Stimulated activated CD4-positive, alpha-beta T cell treated with anti-CD3 and anti-CD28 coated beads, Interleukin-2, amount 100 ng/mL, for 24 hours (primary cell): ENCODE measurements at places on chromosomes 2 and 18.

GRCh38 chr2:232058931-232059330 lies 97.4 kb downstream of the DIS3L2 start:
- no peak for DNase-seq

DNA sequence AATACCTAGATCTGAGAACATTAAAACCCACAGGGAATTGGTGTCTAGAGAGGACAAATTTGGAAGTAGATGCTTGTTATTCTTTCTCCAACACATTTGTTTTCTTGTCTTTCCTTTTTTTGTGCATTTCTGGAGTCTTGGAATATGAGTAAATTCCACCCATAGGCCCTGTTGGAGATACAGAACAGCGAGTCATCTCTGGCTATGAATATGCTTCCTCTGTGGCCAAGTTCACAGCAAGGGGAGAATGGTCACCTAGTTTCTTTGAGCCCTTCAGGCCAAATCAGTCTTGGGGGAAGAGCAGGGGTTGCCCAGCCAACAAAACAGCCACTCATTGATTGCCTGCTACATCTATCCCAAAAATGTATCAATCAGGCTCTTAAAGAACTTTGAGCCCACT lies 31.3 kb downstream of the SP140L start:
- no peak for DNase-seq

DNA sequence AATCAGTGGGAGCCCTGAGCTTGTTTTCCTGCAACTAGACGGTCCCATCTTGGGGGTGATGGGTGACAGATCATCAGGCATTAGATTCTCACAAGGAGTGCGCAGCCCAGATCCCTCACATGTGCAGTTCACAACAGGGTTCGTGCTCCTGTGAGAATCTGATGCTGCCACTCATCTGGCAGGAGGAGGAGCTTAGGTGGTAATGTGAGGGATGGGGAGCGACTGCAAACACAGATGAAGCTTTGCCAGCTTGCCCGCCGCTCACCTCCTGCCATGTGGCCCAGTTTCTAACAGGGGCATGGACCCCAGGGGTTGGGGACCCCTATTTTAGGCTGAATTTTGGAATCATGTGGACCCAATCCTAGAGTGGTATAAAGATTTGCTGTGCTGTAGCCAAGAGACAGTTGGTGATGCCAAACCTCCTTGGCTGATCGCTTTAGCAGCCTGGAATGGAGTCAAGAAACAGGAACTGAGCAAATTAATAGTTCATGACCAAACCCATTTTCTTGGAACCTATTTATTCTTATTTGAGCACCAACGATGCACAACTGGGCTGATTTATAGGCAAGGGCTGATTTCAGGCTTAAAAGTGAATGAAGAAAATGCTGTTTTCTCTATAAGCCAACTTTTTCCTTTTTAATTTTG lies 25.7 kb downstream of the LPIN1 start:
- no peak for DNase-seq

- no peak for DNase-seq
Observed at GRCh38 chr2:224023188-224023587, 15.9 kb downstream of the SERPINE2 start.

- no peak for DNase-seq
Observed at GRCh38 chr2:84857566-84857965, 23.3 kb downstream of the TRABD2A start.

GRCh38 chr2:31032475-31032874 lies 105.8 kb downstream of the GALNT14 start:
- no peak for DNase-seq

GRCh38 chr18:44051026-44051425 lies 629.7 kb upstream of the SETBP1 start:
- no peak for DNase-seq

DNA sequence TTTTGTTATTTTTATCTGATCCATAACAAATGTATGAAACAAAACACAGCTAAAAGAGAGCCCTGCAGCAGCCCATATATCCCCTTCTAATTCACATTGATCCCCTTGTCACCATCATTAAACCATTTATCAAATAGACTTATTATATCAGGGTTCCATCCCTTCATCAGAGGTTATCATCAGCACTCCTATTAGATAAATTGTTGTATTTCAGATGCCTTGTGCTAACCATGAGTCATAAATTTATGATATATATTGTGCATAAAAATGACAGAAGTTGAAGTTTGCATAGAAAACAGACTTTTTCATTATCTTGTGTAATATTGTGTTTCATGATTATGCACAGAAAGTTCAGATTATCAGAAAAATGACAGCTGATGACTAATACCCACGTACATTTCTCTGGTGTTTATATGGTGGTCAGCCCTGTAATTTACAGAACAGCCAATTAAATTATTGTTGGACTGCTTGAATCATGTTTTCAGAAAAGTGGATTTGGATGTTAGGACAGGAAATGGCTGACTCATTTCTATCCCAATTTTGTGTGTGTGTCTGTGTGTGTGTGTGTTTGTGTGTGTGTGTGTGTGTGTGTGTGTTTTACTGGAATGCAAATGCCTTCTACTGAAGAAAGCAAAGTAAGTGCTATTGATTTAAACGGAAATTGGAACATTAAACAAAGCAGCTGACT lies 80.9 kb downstream of the PPP1R1C start:
- DNase-seq: no peak

GRCh38 chr2:12119841-12120240 lies 373.4 kb downstream of the LPIN1 start:
- no peak for DNase-seq

- no peak for DNase-seq
Observed at GRCh38 chr2:125169022-125169763, 1144.1 kb downstream of the CNTNAP5 start.

DNA sequence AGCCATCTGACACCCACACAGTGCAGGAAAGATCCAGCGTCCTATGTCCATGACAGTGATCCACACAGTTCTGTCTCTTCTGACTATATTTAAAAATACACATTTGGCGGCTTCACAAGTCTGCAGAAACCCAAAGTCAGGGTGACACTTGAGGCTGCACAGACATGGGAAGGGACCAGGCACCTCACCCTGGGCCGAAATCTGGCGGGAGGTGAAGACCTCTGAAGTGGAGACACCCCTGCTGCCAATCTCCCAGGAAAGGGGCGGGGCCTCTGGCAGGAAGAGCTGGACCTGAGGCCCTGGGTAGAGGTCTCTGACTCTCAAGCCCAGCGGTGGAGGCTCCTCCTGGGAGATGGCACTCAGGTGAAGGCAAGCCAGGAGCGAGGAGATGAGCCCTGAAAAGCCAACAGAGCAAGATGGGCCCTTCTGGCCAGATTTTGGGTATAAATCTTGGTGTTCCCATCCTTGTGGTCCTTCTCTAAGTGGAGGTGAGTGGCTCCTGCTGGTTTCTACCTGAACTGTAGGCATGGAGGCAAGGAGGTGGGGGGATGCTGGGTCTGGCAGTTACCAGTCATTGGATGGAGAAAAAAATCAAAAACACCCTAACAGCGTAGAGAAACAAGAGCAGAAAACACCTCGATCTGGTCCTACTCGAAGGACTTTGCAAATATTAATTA lies 248.4 kb downstream of the HDAC4 start:
- no peak for DNase-seq

DNA sequence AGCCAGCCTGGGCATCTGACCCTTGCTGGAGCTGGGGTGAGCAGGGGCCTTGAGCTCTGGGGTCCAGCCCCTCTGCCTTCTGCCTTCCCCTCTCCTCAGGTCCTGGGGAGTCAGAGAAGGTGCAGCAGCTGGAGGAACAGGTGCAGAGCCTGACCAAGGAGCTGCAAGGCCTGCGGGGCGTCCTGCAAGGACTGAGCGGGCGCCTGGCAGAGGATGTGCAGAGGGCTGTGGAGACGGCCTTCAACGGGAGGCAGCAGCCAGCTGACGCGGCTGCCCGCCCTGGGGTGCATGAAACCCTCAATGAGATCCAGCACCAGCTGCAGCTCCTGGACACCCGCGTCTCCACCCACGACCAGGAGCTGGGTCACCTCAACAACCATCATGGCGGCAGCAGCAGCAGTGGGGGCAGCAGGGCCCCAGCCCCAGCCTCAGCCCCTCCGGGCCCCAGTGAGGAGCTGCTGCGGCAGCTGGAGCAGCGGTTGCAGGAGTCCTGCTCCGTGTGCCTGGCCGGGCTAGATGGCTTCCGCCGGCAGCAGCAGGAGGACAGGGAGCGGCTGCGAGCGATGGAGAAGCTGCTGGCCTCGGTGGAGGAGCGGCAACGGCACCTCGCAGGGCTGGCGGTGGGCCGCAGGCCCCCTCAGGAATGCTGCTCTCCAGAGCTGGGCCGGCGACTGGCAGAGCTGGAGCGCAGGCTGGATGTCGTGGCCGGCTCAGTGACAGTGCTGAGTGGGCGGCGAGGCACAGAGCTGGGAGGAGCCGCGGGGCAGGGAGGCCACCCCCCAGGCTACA lies 3.8 kb downstream of the EMILIN1 start:
- DNase-seq: no peak

DNA sequence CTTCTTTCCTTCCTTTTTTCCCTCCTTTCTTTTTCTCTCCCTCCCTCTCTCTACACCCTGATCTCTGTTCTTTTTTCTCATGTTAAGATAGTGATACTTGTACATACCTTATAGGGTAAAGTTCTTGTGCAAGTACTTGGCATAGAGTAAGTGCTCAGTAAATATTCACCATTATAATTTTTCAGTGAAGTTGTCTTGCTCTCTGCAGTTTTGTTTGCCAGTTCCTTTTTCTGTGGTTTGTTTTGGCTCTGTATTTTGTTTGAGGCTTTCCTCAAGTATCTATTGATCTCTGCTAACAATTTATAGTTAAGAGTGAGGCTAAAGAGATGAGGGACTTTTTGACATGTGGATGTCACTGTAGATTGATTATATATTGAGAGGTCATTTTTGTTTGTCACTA lies 48.0 kb downstream of the MTX2 start:
- DNase-seq: no peak
